ENCODE measurements at places on chromosomes 16 and 17.
A peak's percentile ranks its signal among the peaks of the same experiment; 100 is the strongest.

- DNase-seq = no peak
Observed at GRCh38 chr17:66417300-66417719, 114.9 kb downstream of the PRKCA start.

DNA sequence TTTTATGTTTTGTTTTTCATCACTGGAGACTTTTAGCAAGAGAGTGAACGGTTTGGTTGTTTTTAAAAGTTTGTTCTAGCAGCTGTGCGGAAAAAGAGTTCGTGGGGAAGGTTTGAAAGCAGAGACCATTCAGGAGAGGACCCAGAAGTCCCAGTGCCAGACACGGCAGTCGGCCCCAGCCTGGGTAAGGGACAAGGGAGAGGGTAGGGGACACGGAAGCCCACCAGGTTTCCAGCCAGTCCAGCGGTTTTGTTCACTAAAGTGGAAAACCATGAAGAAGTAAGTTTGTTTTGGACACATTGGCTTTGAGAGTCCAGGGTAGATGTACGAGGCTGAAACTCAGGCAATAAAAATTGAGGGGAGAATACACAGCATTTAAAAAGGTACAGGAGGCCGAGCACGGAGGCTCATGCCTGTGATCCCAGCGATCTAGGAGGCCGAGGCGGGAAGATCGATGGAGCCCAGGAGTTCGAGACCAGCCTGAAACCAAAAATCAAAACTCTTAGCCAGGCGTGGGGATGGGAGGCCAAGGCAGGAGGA, 56.8 kb upstream of the RPH3AL start:
- DNase-seq = no peak

DNA sequence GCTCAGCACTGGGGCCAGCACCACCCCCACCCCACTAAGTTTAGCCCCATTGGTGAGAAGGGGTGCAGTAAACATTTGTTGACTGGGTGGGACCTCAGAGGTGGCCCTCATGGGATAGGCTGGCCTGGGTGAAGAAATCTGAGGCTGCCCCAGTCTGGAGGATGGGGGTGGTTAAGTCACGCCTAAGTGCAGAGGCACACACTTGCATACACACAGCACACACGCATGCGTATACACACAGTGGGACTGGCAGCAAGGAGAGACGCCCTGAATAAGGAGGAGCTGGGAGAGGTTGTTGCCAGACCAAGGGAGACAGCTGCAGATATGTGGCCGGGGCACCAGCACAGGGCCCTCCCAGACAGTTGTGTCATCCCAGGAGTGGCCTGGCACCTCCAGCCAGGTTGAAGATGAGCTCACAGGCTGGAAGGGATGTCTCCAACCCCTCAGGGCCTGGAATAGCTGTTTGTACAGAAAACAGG, 3.0 kb upstream of the BCAR1 start:
- no peak for DNase-seq

- DNase-seq = no peak
Observed at GRCh38 chr16:69477546-69477945, 53.1 kb downstream of the CYB5B start.

GRCh38 chr17:35889818-35890773, 9.9 kb upstream of the CCL5 start:
- no peak for DNase-seq

- DNase-seq = no peak
Observed at GRCh38 chr17:19744922-19745757, 3.0 kb downstream of the ALDH3A1 start.

- DNase-seq = no peak
Observed at GRCh38 chr17:61646482-61646881, 55.5 kb upstream of the NACA2 start.

DNA sequence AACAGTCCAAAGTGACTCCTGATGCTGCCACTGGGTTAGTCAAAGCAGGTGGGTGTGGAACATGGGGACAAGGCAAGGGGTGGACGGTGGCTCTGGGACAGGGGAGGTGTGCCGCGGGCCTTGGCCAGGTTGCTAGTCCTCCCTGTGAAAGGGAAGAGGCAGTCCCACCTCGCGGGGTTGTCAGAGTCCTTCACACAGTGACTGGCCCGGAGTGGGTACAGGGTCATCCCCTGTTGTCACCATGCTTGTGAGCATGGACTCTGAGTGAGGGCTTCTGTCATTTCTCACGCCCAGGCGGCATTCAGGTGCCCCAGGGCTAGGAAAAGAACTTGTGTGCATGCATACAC, 3.1 kb upstream of the ZNF469 start:
- DNase-seq = no peak

GRCh38 chr16:29705030-29705429, 26.1 kb downstream of the QPRT start:
- no peak for DNase-seq

DNA sequence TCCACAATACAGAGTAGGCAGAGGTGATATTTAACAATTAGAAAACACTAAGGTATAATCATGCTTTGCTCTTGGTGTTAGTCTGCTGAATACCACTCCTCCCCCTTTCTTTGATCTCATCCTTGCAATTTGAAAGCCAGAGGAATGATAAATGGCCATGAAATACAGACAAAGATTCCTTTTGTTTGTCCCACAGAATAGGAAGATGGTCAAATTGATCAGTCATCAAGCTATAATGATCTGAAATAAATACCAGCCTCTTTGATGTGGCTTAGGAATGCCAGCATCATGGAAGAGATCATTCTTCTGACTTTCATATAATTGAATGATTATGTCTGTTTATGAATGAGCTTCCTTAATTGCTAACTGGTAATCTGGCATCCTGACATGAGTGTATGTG, 1541.7 kb upstream of the CDH8 start:
- no peak for DNase-seq

DNA sequence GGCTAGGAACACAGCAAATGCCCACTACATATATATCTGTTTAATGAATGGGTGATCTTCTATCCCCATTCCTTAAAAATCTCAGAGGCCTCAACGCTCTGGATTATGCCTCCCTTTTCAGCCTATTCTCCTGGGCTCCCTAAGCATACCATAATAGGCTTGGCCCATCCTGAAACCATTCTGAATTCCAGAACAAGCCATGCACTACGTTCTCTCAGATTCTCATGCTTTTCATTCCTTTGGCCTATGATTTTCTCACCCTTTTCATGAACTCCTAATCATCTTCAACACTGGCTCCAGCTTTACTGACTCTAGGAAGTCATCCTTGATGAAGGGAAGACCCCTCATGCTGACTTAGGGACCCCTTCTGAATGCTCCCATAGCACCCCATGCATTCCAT, 71.1 kb downstream of the RPGRIP1L start:
- no peak for DNase-seq

GRCh38 chr16:86355951-86356350, 154.4 kb upstream of the FOXF1 start:
- no peak for DNase-seq

DNA sequence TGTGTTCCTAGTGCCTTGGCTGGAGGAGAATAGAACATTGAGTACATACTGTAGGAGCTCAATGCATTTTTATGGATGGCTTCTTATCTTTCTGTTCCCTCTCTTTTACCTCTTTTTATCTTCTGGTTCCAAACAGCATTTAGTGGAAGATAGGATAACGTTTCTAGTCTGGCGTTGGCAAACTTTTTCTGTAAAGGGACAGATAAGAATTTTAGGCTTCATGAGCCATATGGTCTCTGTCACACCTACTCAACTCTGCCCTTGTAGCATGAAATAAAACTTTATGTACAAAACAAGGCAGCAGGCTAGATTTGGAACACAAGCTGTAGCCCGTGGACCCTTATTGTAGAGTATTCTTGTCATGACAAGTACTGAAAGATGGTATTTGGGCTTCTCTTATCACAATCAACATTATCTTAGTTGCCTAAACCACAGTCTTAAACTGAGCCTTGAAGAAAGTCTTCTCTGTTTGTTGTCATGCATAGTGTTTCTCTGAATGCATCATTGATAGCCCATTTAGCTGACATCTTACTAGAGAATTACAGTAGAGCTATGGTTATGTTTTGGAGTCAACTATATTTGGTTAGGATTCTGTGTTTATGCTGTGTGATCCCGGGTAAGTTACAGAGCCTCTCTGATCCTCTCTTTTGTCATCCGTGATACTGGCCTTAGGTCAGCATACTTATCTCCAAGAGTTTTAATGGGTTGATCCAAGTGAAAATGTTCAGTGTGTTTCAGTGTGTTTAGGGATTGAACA, 80.2 kb downstream of the HS3ST4 start:
- no peak for DNase-seq

DNA sequence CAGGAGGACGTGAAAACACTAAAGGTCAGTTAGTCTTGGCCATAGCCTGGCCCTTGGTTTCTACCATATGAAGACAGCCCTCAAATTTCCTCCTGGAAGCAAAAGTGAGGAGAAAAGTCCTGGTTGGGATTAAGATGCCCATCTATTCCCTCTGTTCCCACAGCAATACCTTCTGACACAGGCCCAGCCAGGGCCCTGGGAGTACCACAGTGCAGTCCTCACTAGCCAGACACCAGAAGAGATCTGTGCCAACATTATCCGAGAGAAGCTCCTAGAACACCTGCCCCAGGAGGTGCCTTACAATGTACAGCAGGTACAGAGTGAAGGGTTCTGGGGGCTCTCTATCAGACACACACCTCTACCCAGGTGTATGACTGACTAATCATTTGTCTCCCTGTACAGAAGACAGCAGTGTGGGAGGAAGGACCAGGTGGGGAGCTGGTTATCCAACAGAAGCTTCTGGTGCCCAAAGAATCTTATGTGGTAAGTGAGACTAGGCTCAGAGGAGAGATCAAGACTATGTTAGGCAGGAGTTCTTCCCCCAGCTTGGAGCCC, 4.1 kb downstream of the ERAL1 start:
- no peak for DNase-seq

DNA sequence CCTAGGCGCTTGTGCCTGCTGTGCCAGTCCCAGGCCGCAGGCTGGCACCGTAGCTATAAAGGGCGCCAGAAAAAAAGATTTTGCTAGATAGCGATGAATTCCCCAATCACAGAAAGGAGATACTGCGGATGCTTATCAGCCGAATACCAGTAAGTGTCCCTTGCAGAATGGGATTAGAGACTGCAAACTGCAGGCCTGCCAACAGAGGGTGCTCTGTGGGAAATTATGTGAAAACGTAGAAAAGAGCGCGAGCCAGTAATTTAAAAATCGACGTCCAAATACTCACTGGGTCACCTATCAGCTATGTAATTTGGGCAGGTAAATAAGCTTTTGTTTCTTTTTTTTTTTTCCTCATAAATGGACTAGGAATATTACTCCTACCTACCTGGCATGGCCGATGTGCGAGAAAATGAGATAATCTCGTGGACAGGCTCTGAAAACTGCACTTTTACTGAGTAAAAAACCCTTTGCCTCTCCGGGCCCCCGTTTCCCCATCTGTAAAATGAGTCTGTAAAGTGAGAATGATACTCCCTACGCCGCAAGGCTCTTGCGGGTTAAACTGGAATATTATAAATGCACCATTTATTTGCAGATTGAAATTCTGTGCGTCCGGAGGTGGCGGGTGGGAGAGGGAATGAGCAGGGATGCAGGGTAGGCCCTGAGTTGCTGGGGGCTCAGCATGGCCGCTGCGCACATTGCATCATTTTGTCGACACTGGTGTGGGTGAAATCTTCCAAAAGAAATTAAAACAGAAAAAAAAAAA, 1.2 kb upstream of the COG1 start:
- peak; percentile 80 for DNase-seq

DNA sequence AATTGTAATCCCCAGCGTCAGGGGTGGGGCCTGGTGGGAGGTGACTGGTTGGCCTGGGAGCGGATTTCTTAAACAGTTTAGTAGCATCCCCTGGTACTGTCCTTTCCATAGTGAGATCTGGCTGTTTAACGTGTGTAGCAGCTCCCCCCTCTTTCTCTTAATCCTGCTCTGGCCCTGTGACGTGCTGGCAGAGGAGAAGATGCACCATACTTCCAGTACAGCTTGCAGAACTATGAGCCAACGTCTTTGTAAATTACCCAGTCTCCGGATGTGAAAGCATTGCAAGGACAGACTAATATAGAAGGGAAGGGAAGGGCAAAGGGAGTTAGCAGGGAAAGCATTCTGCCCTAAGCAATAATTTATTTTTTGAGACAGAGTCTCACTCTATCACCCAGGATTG, 83.9 kb downstream of the RMI2 start:
- DNase-seq = no peak

- no peak for DNase-seq
Observed at GRCh38 chr17:62824290-62825131, 16.4 kb upstream of the MARCHF10 start.

DNA sequence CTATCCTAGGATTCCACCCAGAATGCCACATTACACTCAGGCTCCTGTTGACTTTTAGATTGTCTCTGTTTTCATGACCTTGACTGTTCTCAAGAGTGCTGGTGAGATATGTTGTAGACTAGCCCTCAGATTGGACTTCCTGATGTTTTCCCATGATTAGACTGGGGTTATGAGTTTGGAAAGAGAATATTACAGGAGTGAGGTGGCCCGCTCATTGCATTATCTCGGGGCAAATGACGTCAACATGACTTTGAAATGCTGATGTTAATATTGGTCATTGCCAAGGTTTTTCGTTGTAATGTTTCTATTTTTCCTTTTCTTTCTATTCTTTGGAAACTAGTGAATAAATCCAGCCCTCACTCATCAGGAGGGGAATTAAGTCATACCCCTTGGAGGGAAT, 355.7 kb upstream of the MON1B start:
- DNase-seq = no peak

- DNase-seq = no peak
Observed at GRCh38 chr16:7888411-7888810, 555.8 kb downstream of the RBFOX1 start.

- DNase-seq = no peak
Observed at GRCh38 chr16:80656161-80656560, 115.4 kb downstream of the DYNLRB2 start.

DNA sequence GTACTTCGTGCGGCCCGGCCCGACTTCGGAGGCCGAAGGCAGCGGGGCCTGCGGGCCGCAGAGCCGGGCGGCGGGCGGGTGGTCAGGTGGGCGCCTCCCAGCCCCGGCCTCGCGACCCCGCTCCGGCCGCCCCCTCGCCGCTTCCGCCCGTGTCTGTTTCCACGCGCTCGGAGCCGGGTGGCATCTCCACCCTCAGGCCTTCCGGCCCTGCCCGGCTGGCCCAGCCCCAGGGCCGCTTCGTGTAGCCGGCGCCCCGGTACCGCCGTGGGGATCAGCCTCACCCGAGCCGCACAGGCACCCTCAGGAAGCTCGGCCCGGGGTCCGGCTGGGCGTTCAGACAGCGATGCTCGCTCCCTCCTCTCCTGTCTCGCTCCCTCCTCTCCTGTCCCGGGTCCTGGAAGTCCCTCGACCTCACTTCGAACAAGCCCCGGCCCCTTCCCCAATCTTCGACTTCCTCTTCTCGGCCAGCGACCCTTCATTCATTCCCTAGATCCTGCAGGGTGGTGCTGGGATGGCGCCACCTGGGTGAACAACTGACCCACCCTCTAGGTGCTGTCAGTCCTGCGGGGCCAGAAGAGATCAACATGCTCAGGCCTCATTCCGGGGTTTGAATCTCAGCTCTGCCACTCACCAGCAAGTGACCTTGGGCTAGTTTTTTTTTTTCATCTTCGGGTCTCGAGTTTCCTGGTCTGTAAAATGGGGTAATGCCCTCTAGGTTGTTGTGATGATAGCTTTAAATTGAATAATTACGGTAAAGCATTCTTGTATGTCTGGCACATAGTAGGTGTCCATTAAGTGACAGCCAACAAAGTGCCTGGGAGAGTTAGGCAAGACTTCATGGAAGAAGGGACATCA, 610 bp downstream of the VPS4A start:
- DNase-seq = no peak
